Fibroblast of mammary gland (primary cell): ENCODE measurements at places on chromosomes 6 and 20.

GRCh38 chr20:57195469-57196100, 70.9 kb downstream of the BMP7 start:
- DNase-seq: peak; percentile 56

- DNase-seq: no peak
Observed at GRCh38 chr20:4601630-4602296, 119.9 kb upstream of the PRND start.

DNA sequence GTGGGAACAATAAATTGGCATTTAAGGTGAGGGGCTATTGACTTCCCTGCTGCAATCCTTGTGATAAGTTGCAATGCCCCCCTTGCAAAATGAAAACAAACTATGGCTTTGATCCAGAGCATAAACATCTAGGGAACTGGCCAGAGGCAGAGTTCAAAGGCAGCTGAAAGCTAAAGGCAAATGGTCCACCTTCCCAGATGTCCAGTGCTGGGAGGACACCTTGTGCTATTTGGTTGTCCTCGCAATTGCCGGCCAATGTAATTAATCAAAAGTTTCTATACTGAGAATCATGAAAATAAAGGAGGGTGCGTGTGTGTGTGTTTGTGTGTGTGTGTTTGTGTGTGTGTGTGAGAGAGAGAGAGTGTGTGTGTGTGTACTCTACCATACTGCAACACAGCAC, 337.4 kb downstream of the CBLN4 start:
- no peak for DNase-seq

DNA sequence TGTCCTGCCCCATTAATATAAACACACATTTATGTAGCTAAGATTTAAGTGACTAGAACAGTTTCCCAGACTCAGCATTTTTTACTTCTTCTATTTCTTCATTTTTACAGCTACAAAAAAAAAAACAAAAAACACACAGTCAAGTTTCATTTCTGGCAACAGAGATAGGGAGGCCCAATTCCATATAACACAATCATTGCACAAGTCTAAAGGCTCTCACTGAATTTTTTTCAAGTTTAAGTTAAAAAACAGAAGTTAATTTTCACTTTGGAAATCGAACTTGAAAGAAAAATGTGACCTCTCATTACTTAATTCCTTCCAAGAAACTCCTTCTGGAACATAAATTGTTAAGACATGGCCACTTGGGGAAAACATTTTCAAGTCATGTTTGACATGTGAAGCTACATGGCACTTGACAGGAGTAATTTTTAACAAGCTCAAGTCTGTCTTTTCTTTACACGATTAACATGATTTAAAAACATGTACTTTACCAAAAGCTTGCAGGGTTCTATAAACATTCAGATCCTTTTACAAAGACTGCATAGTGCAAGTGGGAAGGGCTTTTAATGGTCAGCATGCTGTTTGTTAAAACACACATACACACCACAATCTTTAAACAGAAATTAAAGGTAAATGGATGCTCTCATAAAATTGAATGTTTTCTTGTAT, 100.1 kb upstream of the CCDC28A start:
- no peak for DNase-seq

GRCh38 chr6:131724114-131724513, 13.3 kb upstream of the CTAGE9 start:
- peak; percentile 27 for DNase-seq

DNA sequence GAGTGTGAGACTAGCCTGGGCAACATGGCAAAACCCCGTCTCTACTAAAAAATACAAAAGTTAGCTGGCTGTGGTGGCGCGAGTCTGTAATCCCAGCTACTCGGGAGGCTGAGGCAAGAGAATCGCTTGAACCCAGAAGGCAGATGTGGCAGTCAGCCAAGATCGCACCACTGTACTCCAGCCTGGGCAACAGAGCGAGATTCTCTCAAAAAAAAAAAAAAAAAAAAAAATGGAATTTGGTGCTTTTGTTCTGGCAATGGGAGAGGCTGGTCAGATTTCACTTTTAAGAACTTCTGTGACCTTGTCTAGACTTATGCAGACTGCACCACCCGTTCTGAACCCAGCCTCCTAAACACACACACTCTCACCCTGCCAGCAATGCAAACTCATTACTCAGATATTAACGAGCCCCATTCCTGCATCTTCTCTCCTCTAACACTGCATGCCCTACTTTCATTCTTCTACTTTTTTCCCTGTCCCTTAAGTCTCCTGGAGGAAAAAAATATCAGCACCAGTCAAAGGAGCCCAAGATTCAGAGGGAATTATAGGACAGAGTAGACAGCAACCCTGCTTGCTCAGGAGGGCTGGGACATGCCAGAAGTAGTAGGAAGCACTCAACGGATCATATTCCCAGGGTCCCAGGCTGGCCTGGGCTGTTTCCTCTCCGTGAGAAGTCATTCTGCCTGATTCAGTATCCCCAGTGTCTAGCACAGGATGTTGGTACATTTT, 4.4 kb downstream of the MOCS1 start:
- peak; percentile 46 for DNase-seq

DNA sequence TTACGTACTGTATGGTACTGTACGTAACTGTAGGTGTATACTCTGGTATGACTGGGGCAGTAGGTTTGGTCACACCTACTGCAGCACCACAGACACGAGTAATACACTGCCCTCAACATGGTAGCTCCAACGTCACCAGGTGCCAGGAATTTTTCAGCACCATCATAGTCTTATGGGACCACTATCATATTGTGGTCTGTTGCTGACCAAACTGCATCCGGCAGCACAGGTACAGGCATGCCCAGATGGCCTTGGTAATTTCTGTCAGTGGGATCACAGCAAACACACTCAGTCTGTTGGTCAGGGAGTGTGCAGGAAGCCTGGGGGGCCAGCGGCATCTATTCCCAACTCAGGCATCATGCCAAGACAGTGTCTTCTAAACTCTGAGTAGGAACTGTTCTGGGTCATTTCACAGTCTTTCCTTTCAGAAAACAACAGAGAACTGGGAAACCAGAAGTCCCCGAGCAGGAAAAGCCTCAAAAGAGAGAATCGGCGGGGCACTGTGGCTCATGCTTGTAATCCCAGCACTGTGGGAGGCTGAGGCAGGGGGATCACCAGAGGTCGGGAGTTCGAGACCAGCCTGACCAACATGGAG, 5.8 kb downstream of the YTHDF1 start:
- no peak for DNase-seq
